SW480 (cell line): ENCODE measurements at places on chromosomes 11 and 22.

DNA sequence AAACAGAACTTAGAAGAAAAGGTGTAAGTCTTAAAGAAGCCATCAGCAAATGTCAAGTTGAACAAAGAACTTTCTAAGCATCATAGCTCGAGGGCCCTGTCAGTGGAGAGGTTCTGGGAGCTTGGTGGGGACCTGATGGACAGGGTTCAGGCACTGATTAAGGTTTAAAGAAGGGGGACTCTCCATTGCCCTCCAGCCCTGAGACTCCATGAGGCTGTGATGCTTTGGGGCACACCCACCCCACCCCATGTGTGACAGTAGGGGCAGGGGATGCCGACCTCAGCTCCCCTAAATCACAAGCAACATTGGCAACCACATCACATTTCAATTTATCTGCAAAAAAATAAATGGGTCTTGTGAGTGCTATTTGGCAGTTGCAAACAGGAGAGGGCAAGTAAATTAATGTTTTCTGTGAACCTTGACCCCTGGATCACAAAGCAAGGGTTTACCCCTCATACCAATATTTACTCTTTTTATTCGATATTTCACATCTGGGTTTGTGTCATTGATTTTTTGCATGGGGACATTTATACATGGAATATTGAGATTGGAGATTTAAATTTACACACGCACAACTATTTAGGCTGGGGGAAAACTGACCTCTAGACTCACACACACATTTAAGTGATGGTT lies 37.1 kb upstream of the ANO1 start:
- no peak for DNase-seq

GRCh38 chr11:76723548-76723947 lies 53.0 kb upstream of the LRRC32 start:
- DNase-seq: no peak

DNA sequence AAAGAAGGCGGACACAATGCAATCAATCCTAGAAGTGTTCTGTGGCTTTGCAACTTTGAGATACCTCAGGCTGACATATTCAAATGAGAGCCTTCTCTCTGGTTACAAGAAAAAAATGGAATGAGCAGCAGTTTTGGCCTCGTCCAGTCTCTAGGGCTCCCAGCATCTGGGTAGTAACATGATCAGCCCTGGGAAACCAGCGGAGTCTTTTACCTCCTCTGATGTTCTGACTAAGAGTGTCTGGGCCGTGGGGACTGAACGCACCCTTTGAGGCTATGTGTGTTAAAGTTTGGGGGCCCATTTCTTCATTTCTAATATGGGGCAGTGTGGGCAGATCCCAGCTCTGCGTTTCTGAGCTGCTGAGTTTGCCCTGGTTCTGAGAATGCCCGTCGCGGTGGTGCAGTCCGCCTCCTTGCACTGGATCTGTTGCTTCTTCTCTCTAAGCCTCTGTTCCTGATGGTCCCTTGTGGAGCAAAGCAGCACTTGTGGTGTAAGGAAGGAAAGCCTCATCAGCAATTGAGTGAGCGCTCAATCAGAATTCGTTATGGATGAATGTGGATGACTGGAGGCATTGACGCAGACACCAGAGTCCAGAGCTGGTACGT lies 8.1 kb downstream of the PARVB start:
- no peak for DNase-seq

DNA sequence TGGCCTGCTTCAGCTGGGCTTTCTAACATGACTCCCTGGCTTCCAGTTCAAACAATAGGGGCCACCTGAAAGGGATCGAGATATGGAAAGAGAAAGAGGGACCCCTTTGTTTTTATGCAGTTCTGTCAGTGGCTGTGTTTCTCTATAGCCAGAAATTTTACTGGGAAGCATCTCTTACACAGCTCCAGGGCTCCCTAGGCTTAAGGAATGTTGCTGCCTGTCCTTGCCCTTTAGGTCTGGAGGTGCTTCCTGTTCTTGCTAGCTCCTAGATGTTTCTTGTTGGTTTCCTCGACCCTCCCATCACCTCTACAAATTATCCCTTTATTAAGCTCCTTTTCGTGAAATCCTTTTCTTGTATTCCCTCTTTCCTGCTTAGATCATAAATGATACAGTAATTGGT lies 21.8 kb upstream of the OR56A1 start:
- no peak for DNase-seq

DNA sequence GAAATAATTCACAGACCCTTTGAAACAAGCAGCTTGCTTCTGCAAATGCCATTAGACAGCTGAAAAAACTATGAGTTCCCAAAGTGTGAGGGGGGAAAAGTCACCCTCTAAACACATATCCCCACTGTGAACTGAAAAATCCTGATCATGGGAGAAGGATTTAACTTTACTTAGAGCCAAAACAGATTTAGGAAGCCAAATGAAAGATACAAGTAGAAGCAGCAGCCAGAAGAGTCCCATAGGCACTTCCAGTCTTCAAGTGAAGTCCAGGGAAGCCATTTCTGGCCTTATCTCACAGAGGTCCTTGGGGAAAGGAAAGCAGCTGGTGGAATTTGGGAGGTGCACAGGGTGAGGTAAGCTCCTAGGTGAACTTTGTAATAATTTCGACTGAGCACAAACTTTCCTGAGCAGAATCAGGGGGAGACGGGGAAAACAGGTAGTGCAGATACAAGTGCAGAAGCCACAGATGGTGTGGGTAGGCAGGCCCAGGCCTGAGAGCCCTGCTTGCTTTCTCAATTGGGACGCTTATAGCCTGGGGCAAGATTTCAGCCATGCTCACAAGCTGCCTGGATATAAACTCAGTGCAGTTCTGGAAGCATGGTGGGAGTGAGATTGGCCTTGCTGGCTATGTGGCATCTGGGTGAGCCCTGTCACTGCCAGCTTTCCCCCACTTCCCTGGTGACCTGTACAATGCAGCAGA lies 44.8 kb downstream of the GAS2 start:
- DNase-seq: no peak

DNA sequence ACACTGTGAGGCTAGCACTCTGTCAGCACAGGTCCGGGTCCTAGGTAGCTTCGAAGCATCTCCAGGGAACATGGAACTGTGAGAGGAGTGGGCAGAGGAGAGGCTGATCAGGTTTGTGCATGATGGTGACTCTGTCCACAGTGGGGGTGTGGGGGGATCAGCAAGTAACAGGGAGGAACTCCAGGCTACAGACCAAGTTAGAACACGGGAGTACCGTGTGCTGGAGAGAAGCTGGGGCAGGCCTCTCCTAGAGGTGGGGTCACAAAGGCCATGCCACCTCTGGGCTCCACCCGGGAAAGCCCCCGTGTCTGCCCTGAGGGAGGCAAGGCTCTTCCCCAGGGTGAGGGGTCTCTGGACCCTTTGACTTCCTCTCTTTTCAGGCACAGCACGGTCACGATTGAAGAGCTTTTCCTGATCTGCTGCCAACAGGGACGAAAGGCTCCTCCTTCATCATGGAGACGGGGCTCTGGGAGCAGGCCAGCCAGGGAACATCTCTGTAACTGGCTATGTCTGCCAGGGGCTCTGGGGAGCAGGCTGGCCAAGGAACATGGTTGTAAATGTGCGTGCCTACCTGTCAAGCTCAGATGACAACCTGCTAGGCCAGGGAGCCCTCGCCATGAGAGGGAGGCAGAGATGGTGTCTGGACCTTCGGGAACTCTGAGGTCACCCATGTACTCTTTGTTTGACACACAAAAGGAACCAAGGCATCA lies 1476.1 kb downstream of the BRD1 start:
- no peak for DNase-seq

- no peak for DNase-seq
These were observed 139.9 kb downstream of the C11orf91 start for GRCh38 chr11:33560729-33561128.

DNA sequence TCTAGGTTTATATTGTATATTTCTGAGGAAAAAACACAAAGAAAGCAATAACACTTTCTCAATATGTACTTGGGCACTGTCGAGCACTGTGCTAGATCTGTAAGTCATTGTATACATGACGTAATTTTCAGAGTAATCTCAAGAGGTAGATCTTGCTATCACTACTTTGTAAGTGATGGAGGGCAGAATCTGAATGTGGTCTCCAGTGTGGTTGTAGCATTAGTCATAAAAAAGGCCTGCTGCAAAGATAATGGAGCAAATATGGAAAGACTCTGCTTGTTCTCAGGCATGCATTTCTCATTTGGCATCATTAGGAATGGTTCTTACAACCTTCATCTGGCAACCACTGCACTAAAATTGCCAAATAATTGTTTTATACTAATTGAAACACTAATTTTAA lies 419.8 kb upstream of the CCDC179 start:
- no peak for DNase-seq

DNA sequence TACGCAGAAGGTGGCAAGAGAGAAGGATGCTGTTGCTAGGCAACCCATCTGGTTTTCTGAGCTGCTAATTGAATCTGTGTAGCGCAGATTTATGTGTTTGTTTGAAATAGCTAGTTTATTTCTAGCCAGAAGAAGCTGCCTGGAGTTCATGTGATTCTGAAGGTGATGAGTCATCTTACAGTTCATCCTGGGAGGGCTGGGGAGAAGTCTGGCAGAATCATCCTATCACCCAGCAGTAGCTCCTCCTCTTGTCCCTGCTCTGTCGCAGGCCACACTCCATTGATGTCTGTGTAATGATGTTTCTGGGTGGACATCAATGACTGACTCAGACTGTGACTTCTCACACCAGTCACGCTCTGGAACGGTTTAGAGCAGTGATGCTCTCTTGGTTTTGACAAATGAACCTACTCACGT lies 4.8 kb upstream of the FBXO7 start:
- peak; percentile 61 for DNase-seq

DNA sequence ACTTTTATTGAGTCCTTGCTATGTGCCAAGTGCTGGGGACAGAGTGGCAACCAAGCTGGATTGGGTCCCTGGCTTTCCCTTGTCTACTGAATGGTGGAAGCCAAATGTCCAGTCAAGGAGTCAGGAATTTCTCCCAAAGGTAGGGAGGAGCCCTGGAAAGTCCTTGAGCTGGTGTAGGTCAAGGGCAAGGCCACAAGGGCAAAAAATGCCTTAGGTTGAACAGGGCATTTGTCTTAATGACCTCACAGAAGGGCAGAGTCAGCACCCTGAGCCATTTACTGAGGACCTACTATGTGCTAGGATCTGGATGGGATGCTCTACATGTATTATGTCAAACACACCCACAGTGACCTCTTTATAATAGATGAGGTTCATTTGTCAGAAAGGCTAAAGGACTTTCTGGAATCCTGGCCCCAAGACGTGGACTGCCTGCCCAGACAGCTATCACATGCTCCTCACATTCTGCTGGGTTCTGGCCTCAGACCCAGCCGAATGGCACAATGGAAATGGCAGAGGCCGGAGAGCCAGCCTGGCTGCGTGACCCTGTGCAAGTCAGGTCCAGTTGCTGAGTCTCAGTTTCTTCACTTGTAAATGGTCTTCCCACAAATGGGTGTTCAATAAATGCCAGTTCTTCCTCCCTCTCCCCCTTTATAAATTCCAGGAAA lies 17.7 kb downstream of the MOGAT2 start:
- no peak for DNase-seq

- no peak for DNase-seq
These were observed 531 bp upstream of the MEN1 start for GRCh38 chr11:64810891-64811272.

DNA sequence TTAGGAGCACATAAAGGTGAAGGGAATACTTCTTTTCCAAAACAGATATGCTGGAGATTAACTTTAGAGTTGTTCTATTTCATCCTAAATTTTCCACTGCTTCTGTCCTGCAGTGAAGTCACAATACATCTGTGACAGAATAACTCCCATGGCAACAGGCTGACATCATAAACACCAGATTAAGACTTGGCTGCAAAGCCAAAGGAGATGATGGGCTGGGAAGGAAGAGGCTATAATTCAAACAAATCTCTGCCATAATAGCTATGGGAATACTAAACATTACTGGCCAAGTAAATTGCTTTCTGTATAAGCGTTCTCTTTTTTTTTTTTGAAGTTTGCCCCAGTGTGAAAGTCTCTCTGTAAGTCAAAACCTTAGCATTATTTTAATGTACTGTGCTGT lies 107.7 kb downstream of the CADM1 start:
- no peak for DNase-seq

DNA sequence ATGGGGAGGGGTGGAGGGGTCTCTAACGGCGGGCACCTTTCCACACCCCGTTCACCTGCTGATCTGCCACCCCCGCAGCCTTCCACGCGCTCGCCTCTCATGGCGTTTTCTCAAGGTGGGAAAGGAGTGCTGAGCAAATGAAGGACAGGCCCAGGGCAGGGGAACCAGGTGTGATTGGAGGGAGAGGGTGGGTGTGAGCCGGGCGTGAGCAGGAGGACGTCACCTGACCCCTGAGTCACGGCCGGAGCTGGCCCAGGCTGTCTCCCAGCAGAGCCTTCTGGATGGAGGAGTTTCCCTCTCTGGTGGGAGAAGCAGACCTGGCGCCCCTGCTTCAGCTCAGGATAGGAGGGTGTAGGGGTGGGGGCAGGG lies 14.0 kb upstream of the ARHGAP8 start:
- peak; percentile 58 for DNase-seq

- no peak for DNase-seq
These were observed 5.5 kb upstream of the SLCO2B1 start for GRCh38 chr11:75145196-75145971.

GRCh38 chr11:103601225-103601846 lies 435.1 kb upstream of the DDI1 start:
- DNase-seq: peak; percentile 71

- no peak for DNase-seq
These were observed 22.7 kb upstream of the ALX4 start for GRCh38 chr11:44332665-44333064.

- DNase-seq: peak; percentile 8
These were observed 2.2 kb downstream of the CADM1 start for GRCh38 chr11:115501893-115502589.

- no peak for DNase-seq
These were observed 1.5 kb upstream of the UBASH3B start for GRCh38 chr11:122653916-122654585.

DNA sequence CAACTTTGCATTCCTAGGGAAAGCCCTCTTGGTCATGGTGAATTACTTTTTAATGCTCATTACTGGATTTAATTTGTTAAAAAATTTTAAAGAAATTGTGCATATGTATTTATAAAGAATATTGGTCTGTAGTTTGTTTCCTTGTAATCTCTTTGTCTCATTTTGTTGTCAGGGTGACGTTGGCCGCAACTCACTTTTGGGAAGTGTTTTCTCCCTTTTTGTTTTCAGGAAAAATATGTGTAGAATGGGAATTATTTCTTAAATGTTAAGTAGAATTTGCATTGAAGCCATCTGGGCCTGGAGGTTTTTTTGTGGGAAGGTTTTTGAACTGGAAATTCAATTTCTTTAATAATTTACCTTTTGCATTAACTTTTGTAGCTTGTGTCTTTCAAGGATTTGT lies 149.1 kb downstream of the UVRAG start:
- no peak for DNase-seq

GRCh38 chr22:23752090-23752691 lies 1.3 kb upstream of the ZNF70 start:
- DNase-seq: no peak

DNA sequence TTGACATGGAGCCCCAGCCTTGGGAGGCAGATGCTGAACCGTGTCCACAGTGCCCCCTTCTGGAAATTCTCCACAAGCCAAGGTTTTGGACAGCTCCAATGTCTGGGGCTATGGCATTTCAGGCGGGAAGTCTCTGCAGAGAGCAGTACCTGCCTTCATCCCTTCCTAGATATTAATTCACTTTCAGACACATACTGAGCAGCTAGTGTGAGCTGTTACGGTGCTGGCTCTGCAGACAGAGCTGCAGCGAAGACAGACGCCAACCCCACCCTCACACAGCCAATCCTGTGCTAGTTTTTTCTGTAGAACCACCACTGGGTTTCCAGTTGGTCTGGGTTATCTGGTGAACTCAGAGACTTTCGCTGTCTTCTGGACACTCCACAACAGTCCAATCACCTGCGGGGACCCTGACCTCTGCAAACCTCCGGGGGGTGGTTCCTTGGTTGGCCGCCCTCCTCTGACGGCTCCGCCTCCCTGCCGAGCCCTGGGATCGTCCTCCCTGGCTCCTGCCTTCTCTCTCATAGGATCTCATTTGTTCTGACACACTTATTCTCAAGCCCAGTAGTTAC lies 9.1 kb downstream of the LMF2 start:
- DNase-seq: peak; percentile 83
